ENCODE measurements at places on chromosomes 16 and 17.
A peak's percentile ranks its signal among the peaks of the same experiment; 100 is the strongest.

DNA sequence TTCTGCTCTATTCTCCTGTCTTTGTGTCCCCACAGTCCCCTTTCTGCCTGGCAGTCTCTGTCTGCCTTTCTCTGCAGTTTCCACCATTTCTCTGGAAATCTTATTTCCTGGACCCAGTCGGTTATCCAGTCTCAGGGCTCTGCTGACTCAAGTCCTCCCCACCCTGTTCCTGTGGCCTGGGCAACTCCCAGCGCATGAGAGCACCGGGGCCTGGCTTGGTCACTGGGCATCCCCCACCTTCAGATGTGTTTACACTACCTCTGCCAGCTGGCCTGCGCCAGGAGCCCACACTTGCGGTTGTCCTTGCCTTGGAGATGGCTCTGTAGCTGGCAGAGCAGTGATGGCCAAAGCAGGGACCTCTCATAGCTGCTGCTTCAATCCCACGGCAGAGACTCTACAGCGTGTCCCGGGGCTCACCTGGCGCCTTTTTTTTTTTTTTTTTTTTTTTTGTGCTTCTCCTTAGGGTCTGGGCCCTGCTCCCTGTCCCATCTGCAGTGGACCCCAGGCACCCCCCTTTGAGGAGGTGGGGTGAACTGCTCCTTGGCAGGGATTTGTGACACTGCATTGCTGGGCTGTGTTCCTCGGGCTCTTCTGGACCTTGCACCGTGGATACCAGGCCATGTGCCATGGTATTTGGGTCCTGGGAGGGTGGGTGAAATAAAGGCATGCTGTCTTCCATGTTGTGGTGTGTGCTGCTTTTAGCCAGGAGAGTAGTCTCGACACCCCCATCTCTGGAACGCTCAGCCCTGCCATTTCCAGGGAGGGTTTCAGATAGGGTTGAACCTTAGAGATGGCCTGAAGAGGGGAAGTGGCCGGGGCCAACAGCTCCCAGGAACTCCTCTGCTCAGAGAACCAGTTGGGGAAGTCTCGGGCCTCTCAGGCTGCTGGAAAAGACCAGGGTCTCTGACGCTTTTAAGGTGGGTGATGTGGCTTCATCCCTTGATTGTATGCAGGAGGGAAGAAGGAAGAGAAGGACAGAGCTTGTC lies 17.5 kb downstream of the GUCY2D start:
- DNase-seq: no peak

- no peak for DNase-seq
Measured at GRCh38 chr16:14001521-14001920, 69.6 kb upstream of the MRTFB start.

DNA sequence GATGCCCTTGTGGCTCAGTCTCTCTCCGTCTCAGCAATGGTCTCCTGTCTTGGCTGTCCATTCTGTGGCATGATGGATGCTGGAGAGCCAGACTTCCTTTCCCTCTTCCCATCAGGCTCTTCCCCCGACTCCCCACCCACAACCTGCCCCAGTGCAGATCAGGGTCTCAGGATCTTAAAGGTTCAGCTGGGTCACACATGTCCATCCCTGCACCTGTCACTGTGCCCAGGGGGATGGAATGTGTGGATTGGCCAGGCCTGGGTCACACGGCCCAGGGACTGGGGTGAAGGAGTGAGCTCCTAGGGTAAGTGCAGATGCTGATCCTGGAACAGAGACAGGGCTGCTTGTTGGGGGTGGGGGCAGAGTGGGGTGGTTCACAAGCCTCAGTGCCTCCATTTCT lies 23.0 kb downstream of the ADGRG5 start:
- DNase-seq: no peak

GRCh38 chr16:60553090-60553757 lies 1483.0 kb downstream of the CDH8 start:
- DNase-seq: no peak

DNA sequence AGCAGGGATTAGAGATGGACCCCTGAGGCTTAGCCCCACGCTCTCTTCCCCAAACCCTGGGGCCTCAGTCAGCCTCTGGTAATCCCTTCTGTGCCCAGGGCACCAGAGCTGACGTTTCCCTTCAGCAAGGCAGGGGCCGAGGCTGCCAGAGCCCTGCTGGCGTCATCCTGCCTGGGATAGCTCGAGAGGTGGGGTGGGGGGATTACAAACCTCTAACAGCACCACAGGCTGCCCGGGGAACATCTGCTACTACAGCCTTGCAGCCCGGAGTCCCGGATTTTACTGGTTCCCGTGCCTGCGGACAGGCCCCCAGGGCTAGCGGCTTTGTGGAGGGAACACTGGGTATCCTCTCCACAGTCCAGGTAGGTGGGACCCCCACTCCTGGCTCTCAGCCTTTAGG lies at the start of gene AANAT:
Gene AANAT, plus strand, starts transcription at position 238 of the 400 bp plus-strand sequence. CDS start 1,144 bp downstream, outside the sequence.
- no peak for DNase-seq

- no peak for DNase-seq
Measured at GRCh38 chr17:77572851-77573250, 385.7 kb upstream of the TNRC6C start.

DNA sequence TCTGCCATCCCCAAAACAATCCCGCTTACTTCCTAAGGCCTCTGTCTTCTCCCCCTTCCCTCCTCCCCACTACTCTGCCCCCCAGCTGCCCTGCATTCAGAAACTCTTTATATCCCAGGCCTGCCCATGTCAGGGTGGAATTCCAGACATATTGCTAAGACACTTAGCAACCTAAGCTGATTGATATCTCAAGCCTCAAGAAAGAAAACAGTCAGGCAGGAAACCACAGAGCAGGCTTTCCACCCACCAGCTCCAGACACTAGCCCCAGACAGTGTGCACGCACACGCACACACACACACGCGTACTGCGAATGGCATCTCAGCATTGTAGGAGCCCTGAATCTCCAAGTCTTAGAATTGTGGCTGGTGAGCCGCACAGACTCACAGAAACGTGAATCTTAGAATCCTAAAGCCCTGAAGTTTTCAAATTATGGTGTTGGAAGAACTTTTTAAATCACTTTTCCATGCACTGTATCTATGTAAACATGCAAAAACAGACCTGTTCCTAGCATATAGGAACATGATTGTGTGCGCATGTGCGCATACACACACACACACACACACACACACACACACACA lies 8.8 kb upstream of the LPCAT2 start:
- DNase-seq: no peak

DNA sequence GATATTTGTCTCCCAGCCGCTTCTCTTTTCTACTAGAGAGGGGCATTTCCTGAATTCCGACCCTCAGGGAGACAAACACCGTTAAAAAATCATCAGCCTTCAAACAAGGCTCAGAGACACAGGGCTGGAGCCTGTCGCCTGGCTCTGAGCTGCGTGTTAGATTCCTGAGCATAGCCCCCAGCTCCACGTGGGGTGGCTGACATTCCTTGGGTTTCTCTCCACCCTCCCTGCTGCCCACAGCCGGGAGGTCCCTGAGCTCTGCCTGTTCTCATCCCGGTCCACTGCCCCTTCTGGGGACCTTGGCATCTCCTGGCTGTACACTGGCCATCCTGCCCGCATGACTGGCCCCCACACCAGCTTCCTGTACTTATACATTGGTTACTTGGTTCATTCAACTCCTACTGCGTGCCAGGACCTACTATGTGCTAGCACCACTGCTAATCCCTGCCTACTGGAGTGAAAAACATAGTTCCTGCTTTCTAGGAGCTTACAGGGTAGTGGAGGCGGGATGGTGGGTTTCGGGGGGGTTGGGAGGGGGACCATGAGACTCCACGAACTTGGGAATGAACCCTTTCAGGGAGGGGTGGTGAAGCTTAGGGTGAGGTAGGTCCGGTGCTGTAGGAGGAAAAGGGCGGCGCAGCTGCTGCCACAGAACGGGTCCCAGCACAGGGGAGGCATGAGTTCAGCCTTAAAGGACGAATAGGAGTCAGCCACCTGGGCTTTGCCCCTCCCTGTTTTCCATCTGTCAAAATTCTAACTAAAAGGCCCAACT lies 52.1 kb upstream of the TMEM132E start:
- DNase-seq: no peak

- DNase-seq: no peak
Measured at GRCh38 chr17:66466840-66467367, 164.5 kb downstream of the PRKCA start.

GRCh38 chr17:64315032-64315490 lies 52.0 kb upstream of the TEX2 start:
- DNase-seq: no peak

- no peak for DNase-seq
Measured at GRCh38 chr16:84321932-84322331, 27.3 kb downstream of the WFDC1 start.

- no peak for DNase-seq
Measured at GRCh38 chr17:57441270-57441600, 184.9 kb downstream of the MSI2 start.

DNA sequence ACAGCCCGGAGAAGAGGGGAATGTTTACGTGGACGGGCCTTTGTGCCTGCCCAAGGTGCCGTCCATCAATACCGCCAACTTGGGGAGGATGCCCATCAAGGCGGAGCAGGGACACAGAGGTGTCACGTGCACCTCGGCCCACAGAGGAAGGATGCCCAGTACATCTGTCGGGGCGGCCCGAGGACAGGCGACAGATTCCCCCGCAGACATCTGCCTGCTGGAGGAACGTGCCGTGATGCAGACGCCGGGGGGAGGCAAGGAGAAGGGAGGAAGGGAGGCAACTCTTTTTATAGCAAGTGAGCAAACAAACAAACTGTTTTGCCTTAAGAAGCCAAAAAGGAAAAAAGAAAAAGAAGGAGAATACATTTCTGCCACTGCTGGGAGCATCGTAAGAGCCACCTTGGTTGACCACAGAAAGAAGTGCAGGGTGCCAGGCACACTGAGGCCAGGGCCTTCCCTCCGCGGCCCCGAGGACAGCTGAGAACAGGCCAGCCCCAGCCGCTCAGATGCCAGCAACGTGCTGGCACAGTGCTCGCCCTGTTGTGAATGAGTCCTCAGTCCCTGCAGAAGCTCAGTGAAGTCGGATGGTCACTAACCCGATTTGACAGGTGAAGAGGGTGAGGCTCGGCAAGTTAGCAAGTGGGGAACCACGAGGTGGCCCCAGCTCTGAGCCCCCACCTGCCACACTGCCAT lies 146.4 kb downstream of the RBFOX3 start:
- DNase-seq: no peak

DNA sequence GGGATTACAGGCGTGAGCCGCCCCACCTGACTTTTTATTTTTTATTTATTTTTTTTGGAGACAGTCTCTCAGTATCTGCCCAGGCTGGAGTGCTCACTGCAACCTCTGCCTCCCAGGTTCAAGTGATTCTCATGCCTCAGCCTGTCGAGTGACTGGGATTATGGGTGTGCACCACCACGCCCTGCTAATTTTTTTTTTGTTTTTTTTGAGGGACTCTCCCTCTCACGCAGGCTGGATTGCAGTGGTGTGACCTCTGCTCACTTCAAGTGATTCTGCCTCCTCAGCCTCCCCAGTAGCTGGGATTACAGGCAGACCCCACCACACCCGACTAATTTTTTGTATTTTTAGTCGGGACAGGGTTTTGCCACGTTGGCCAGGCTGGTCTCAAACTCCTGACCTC lies 7.7 kb downstream of the ZNF207 start:
- no peak for DNase-seq

GRCh38 chr16:31200821-31201568 lies 1.6 kb downstream of the PYCARD start:
- DNase-seq: no peak

GRCh38 chr16:56833243-56833970 lies 31.6 kb upstream of the SLC12A3 start:
- no peak for DNase-seq

DNA sequence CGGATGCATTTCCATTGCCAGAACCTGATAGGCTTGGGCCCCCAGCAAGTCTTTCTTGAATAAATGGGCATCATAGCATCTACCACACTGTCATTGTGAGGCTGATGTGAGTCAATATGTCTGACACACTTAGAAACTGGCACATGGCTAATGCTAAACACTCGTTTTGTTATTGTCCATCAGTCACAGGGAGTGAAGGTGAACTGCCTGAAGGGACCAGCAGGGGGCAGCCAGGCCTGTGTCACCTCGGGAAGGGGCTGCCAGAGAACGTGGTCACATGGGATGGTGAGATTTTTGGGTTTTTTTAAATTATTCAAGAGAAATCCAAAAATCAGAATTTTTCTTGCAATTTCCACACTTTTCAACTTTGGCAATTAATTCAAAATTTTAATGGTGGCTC lies 831 bp upstream of the RCVRN start:
- no peak for DNase-seq

DNA sequence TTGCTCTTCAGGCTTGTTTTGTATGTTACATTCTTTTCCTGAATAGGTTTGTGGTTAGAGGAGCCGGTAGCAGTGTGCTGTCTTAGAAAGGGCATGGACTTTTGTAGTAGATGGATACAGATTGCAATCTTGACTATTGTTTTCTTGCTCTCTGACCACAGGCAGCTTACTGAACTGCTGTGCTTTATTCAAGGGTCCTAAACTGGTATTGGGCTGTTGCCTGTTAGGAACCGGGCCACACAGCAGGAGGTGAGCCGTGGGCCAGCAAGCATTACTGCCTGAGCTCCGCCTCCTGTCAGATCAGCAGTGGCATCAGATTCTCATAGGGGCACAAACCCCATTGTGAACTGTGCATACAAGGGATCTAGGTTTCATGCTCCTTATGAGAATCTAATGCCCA lies 373.9 kb downstream of the CPPED1 start:
- DNase-seq: peak; percentile 22

- DNase-seq: no peak
Measured at GRCh38 chr17:7972131-7972785, 30.2 kb upstream of the GUCY2D start.

- DNase-seq: no peak
Measured at GRCh38 chr17:22411185-22411784, 719.0 kb downstream of the KCNJ18 start.

- DNase-seq: no peak
Measured at GRCh38 chr17:76063875-76064546, 8.3 kb downstream of the SRP68 start.

DNA sequence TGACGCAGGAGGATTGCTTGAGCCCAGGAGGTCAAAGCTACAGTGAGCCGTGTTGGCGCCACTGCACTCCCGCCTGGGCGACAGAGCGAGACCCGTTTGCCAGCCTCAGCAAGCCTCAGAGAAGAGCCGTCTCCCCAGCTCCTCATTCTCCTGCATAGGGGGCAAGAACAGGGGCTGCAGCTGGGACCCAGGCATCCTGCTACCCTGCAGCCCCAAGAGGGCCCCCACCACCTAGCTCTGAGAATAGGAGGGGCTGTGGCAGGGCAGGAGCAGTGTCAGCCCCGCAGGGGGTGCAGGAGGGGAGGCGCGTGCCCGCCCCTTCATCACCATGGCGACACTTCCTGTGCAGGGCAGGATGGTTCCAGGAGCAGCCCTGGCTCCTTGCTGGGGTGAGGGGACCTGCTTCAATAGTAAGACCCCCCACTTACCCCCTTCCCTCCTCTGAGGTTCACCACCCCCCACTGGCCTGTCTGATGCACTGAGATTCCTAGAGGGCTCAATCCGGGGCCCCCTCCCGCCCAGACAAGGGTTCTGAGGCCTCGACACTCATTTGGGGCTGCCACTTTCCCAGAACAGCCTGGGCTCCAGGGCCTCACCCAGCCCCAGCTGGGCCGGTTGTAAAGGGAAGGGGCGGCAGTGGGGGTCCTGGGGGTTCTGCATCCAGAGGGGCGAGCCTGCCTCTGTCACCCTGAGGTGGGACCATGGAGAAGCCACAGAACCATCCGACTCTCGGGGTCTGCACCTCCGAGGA lies 20.2 kb downstream of the VASN start:
- DNase-seq: no peak

Data from NCI-H2107 (cell line).